ENCODE measurements at places on chromosomes 2 and 18. TPM values are rescaled to one million over a fixed set of nuclear protein-coding genes. Genes with fewer than 3 reads are reported as not detected.

The AAK1 gene
- 86.5 TPM for total RNA-seq

The SLC30A3 gene
- not detected for total RNA-seq

The RAMP1 gene
- total RNA-seq = 13.2 TPM

The SERPINE2 gene
- total RNA-seq = 709 TPM

The CRACDL gene
- total RNA-seq = not detected

The VWA3B gene
- not detected for total RNA-seq

The STRADB gene
- 44.7 TPM for total RNA-seq

The CYP27C1 gene
- not detected for total RNA-seq

The EPHA4 gene
- 17.5 TPM for total RNA-seq

The DSG1 gene
- not detected for total RNA-seq

The CFC1 gene
- total RNA-seq = not detected

The MAL gene
- total RNA-seq = not detected

The DARS1 gene
- total RNA-seq = 65.9 TPM

The DSG4 gene
- total RNA-seq = not detected

The MARCHF4 gene
- 8.7 TPM for total RNA-seq

The LYG1 gene
- total RNA-seq = 0.44 TPM

The L3MBTL4 gene
- total RNA-seq = not detected

The RNF144A gene
- total RNA-seq = 0.22 TPM

The POTEI gene
- total RNA-seq = not detected

The KCNE4 gene
- total RNA-seq = 3.1 TPM

All from placental pericyte (primary cell).